ENCODE measurements at places on chromosomes 2 and 18.

DNA sequence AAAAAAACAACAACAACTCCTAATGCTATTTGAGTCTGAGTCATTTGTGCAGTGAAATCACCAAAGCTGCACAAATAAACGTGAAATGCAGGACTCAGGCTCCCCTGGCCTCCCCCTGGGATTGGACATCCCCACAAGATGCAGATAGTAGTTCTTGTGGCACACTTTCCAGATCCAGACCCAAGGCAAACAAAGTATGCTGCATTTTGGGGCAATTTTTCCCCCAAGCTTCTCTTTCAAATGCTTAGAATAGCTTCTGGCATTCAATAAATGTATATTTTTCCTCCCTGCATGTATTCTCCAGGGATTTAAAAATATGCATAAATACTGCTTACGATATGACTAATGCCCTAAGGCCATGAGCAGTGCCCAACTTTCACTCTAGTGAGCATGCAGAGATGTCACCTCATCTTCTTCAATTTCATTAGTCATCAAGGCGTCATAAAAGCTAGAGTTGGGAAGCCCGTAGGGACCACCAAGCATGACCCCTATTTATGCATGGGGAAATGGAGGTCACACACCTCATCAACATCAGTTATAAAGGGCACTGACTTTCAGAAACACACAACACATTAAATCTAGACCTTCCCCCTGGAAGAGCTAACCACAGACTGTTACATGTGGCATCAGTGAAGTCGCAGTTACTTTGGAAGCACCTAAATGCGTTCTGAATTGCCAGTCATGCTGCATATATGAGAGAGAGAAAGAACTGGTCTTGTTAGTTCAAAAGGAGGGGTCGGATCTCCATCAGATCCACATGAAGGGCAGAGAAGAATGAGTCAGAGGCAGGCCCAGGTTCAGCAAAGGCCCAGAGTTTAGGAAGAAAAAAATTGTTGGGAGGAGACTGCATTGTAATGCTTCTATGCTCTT, 374.1 kb downstream of the LPIN1 start:
- no peak for DNase-seq

DNA sequence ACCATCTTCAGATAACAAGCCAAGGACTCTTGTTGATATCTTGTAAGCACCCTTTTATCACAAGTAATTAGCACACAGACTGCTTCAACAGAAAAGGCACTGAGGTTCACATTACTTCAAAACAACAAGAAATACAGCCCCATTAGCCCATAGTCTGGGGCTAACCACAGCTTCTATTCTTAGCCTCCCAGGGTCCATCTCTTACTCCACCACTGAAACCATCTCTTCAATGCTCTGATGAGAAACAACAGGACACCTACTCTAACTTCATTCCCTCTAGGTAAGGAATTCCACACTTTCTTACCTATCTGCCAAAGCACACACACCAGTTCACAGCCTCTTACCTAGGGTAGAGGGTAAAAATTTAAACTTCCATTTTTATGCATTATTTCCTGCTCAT, 26.4 kb upstream of the CYTIP start:
- DNase-seq, result no peak

DNA sequence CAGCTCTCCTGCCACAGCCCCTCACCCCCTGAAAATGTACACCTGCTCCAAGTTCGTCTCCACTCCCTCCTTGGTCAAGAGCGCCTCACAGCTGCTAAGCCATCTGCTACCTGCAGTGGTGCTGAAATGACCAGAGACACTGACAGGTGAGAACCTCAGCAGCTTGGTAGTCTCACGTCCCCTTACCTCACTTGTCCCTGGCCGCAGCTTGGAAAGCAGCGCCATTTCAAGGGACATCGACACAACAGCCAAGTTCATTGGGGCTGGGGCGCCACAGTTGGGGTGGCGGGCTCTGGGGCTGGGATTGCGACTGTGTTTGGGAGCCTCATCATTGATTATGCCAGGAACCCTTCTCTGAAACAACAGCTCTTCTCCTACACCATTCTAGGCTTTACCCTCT, 47.5 kb downstream of the ANKRD44 start:
- no peak for DNase-seq

DNA sequence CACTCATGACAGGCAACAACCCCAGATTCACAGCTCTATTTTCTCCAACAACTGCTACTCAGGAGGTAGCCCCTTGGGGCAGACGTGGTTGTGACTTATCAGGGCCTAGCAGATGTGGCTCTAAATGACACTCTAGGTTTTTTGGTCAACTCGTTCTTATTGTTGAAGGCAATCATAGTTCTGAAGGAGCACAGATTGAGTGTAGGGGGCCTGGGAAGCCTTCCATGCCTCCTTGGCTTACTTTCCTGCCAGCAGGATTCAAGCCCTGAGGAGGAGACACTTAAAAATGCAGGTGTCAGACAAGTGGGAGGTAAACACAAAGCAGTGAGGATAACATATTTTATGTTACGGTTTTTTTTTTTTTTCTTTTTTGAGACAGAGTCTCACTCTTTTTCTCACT, 23.5 kb upstream of the SUCLG1 start:
- DNase-seq, result no peak

- no peak for DNase-seq
Measured at GRCh38 chr2:238379096-238379810, 47.5 kb upstream of the ASB1 start.

GRCh38 chr2:73414696-73415095, 29.1 kb downstream of the ALMS1 start:
- no peak for DNase-seq

- no peak for DNase-seq
Measured at GRCh38 chr18:75678627-75679026, 251.1 kb upstream of the SMIM21 start.

DNA sequence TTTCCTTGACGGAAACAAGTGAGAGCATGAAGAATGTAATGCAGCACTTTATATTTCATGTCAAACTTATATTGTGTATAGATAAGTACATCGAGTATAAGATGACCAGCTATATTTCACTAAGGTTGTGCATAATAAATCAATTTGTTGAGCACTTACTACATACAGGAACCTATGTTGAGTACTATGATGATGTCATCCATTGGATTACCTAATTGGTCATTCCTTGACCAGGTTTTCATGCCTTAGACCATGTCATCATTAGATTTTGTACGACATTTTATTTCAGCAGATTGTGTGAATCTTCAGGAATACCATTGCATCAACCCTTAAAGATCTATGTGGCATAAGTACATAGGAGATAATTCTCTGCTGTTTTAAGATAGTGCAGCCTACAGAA, 119.7 kb downstream of the CPS1 start:
- DNase-seq, result no peak
